CD4-positive, alpha-beta T cell (primary cell): ENCODE measurements at places on chromosomes 5 and 9.

DNA sequence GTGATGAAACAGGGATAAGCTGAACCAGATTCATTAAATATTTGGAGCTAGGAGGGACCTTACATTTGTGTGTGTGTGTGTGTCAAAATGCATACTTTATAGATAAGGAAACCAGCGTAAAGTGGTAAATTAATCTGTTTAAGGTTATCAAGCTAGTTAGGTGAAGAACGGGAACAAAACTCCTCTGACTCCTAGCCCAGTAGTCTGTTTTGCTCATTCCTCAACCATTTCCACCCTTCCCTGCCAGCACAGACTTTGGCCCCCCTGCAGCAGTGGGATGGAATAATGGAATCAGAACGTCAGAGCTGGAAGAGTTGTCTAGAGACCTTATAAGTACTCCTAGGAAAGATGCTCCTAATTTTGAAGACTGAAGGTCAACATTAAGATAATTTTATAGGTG, 6.5 kb downstream of the AGXT2 start:
- DNase-seq = no peak

- no peak for DNase-seq
These were observed 166.0 kb upstream of the RGS7BP start for GRCh38 chr5:64339769-64340168.

DNA sequence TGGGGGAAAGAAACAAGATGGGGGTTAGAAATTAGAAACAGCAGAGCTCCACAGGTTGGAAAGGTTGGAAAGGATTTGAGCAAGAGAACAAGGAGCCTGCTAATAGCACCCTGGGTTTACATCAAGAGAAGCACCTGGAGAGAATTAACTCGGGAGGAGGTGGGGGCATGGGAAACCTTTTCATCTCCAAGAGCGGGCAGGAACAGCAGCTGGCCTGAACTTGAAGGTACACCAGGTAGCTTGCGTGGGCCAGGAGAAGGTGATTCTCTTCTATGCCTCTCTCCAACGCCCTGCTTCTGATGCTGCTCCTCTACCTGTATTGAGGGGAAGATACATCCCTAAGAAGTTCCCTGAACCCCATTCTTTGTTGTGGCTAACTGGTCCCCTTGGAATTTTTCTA, 37.1 kb upstream of the GLRX start:
- no peak for DNase-seq

DNA sequence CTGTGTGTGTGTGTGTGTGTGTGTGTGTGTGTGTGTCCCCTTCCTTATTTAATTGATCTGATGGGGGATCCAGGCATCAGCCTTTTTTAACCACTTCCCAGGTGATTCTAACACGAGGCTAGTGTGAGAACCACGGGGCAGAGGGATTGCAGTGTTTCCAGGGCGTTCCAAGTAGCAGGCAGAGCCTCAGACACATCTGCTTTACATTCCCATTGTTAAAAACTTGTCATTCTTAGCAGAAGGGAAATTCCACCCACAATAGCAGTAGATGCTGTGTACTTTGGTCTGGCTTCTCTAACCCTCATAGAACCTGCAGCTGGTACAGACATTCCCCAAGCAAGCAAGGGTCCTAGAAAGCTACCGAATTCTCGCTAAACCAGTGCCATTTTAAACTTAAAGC, 81.9 kb upstream of the SLC30A5 start:
- no peak for DNase-seq

DNA sequence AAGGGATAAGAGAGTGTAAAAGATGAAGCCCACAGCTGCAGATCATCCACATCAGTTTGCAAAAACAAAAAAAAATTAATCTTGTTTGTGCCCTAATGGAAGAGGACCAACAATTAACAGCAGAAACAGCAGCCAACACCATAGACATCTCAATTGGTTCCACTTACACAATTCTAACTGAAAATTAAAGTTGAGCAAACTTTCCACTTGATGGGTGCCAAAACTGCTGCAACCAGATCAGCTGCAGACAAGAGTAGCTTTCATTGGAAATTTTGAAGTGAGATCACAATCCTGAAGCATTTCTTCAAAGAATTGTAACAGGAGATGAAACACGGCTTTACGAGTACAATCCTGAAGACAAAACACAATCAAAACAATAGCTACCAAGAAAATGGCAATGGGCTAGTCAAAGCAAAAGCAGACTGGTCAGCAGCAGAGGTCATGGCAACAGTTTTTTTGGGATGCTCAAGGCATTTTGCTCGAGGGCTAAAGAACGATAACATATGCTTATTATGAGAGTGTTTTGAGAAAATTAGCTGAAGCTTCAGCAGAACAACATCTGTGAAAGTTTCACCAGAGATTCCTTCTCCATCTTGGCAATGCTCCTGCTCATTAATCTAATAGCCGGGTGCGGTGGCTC, 4.1 kb upstream of the RBM27 start:
- DNase-seq = no peak

DNA sequence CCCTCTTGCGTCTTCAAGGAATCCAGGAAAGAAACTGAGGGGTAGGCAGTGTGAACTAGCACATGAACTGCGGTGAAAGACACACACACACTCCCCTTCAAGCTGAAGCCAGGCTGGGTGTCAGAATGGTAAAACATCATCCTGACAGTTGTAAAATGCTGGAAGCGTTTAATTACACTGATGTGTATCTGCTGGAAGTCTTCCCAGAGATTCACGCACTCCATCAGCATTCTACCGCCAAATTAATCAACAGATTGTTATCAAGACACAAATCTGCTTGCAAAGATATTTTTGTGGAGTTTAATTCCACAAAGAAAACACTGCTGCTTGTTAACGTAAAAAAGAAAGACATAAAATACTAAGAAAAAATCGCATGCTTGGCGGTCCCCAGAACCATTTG, 241.0 kb upstream of the NFIL3 start:
- no peak for DNase-seq

- no peak for DNase-seq
These were observed 26.4 kb upstream of the TMOD1 start for GRCh38 chr9:97475059-97475458.

GRCh38 chr9:114310471-114311450, 12.1 kb upstream of the ORM1 start:
- DNase-seq = no peak

DNA sequence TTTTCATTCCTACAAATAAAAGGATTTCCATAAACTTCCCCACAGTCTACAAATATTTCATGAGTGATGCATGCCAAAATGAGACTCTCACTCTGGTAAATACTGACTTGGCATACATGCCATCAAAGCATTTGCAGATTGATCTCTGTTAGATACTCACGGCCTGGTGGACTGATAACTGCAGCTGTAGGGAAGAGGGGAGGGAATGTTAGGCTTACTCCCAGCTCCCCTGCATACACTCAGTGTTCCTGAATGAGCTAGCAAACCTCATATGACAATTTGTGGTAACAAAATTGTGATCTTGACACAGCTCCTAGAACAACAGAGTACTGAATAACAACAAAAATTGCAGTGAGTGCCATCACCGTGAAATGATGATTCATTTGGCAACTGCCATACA, 435.3 kb downstream of the NR2F1-AS1 start:
- no peak for DNase-seq
